ENCODE measurements at places on chromosomes 1 and 21.

DNA sequence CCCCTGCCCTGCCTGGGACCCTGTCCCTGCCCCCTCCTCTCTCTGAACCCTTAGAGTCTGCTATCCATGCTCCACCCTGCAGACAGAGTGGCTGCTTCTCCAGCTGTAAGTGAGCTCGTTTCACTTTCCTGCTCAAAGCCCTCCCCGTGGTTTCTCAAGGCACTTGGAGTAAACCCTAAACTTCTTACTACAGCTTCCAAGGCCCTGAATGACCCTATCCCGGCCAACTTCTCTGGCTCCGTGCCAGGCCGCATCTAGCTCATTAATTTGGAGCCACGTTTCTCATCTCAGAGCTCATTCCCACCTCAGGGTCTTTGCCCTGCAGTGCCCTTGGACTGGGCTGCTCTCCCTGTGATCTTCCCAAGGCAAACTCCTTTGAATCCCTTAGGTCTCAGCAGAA lies 235.1 kb upstream of the RUNX1 start:
- peak; percentile 12 for DNase-seq

GRCh38 chr1:22001409-22001808 lies at the start of gene CELA3A:
CELA3A (plus strand) TSS chr1:22001657; CDS start chr1:22001675, 18 bp downstream.
- DNase-seq: no peak

DNA sequence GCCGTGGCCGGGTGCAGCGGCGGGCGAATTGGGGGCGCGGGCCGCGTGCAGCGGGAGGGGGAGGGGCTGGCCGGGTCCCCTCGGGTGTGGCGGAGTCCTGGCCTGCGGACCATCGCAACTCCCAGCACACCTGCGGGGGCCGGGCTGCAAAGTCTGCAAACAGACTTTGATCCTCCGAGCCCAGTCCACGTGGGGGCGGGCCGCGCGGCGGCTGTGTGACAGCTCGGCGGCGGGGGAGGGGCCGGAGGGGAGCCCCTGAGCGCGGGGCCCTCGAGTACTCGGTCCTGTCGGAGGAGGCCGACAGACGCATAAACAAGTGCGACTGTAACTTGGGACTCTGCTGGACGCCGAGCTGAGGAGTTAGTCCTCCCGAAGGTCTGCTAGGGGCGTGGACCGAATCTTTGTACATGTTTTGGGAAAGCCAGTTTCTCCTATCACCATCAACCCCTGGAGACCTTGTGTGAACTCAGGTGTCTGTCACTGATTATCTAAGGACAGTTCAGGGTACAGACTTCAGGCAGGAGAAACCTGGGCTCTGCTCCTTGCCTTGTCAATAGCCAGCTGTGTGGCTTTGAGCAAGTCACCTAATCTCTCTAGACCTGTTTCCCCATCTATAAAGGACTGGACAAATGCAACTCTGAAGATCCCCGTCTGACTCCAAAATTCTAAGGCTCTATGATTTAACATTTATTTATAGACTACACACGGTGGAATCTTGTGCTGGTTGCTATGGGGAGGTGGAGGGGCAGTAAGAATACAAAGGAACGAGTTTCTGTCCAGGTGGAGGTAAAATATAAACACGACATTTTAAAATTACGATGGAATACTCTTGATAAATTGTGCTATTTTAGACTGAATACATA lies 710 bp upstream of the SLC30A1 start:
- DNase-seq: peak; percentile 27

DNA sequence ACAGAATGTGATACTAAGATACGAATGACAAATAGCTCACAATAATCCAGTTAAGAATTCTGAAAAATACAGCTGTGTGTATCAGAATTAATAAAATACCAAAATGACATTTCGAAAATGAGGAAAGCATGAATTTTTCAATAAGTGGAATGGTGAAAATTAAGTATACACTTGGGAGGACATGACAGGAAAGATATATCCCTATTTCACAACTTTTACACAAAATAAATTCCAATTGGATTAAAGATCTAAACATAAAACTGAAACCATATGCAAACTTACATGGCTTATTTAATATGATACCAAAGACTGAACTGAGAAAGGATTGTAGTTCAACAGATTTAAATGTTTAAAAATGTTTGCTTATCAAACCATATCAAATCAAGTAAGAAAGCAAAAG lies 510.4 kb upstream of the ADAMTS5 start:
- peak; percentile 27 for DNase-seq

GRCh38 chr1:37752583-37753471 lies 12.1 kb downstream of the EPHA10 start:
- no peak for DNase-seq

DNA sequence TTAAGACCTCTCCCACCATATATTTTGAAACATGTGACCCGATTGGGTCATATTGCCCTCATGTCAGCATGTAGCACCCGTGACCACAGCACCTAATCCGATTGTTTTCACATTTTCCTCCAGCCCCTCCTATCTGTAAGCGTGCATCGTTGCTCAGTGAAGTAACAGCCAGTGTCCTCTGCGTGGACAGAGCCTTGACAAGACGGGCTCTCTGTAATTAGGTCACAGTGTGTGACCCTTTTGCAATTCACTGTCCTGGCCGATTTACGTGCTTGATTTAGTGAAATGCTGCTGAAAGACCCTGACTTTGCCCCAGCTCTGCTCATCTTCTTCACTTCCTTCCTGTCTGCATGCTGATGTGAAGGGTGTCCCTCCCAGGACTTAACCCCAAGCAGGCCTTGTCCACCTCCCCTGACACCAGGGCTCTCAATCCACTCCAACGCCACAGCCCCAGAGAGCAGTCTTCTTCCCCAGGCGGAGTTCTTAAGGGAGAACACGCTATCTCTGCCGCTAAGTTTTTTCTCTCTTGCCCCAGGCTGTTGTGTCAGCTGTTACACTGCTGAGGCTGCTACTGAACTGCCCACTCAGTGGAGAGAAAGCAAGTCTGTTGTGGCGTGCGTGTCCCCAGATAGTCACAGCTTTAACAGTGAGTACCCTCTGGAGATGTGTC lies 19.4 kb downstream of the URB2 start:
- DNase-seq: no peak

DNA sequence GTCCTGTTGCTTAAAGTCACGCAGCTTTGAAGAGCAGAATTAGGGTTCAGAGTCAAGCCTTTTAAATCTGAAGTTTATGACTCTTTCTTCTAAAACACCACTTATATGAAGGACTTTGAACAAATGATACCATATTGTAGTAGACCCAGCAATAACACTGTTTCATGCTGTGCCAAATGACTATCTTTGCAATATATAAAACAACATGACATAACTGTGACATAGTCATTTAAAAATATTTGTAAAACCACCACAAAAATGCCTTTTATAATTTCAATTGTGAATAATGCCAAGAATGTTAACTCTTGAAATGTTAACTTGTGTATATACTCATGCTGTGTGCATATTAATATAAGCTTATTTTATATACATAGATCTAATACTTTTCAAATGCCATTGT lies 452.1 kb upstream of the NEGR1 start:
- DNase-seq: no peak

GRCh38 chr1:208131621-208132286 lies 112.4 kb downstream of the PLXNA2 start:
- no peak for DNase-seq

DNA sequence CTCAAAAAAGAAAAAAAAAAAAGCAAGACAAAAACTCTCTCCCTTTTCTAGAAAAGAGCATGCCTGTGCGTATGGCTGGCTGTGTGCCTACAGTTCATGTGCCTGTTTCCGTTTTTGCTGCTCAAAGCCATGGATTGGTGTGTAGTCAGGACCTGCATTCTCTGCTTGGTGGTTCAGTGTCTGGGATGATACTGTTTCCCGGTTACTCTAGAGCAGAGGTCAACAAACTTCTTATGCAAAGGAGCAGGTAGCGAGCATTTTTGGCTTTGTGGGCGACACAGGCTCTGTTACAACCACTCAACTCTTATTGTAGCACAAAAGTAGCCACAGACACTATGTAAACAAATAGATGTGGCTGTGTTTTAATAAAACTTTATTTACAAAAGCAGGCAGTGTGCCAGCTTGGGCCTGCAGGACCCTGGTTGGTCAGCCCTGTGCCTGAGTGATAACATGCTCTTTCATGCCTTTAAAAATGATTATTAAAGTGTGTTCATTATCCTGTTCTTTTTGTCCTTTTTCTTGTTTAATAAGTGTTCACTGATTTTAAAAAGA lies 524.2 kb downstream of the KIF26B start:
- no peak for DNase-seq

- no peak for DNase-seq
Measured at GRCh38 chr1:113860891-113861290, 10.6 kb downstream of the PTPN22 start.

DNA sequence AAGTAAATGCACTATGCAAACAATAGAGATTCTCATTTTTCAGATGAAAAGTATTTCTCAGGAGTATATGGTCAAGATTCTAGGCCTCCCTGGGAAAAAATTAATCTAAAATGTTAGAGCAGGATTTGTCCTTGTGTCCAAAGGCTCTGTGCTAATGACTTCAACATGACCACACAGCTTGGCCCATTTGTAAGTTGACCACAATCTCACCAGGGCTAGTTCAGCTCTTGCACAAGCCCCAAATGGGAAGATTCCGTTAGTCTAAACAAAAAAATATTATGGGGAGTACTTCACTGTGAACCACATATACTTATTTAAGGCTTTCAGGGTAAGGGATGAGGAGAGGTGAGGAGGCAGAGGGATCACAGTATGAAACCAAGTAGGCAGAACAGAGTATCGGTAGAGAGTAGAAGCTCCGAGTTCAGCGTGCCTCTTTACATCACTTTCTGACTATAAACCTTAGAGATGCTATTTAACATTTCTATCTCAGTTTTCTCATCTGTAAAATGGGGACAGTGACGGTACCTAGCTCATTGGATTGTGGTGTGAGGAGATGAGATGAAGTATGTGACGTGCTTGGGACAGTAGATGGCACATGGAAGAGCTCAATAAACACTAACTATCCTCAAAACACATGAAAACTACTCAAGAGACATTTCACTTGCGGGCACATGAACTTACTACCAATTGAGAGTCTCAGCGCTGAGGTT lies 37.8 kb upstream of the CTTNBP2NL start:
- no peak for DNase-seq

GRCh38 chr21:32562915-32563314 lies 22.4 kb downstream of the TCP10L start:
- DNase-seq: no peak

GRCh38 chr1:145889722-145890121 lies 4.1 kb upstream of the ANKRD35 start:
- no peak for DNase-seq

DNA sequence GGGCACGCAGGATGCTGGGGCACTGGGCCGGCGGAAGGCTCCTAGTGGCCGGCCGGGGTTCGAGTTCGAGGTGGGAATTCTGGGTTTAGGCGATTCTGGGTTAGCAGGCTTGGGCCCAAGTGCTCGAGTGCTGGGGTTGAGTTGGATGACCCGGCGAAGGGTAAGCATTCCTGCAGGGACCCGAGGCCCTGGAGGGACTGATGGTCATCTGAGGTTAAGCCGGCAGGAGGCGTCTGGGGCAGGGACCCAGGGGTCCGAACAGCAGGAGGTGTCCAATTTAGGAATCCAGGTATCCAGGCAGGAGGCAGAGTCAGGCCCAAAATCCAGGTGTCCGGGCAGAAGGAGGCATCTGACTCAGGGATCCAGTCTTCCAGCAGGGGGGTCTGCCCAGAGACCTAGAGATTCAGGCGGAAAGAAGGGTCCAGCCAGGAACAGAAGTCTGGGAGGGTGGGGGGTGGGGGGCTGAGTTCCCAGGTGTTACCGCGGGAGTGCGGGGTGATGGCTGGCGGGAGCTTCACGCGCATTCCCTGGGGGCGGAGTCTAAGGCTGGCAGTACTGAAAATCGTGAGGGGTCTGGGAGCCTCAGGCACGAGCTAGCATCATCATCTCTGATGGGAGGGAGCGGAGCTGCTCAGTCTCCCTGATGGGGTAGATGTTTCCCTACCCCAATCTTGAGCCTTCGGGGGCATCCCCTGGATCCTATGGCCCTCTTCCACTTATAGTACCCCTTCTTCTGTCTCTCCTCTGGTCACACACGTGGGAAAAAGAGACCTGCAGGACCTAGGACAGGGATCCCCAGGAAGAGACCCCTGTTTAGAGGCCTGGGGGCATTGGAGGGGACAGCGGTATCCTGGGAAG lies 585 bp downstream of the GPR3 start:
- DNase-seq: no peak
